ENCODE measurements at places on chromosomes 5 and 9.

- DNase-seq, result no peak
Measured at GRCh38 chr5:138241688-138242571, 28.8 kb upstream of the CDC23 start.

GRCh38 chr5:134099939-134100282 lies 14.6 kb upstream of the TCF7 start:
- no peak for DNase-seq

GRCh38 chr9:114387680-114388356 lies at the start of gene AKNA:
AKNA (minus strand) TSS chr9:114387982; CDS start chr9:114381333, 6,649 bp downstream.
- DNase-seq, result peak; percentile 83

- DNase-seq, result no peak
Measured at GRCh38 chr5:20678814-20679298, 690.9 kb upstream of the CDH18 start.

GRCh38 chr5:56128113-56128512 lies 105.0 kb downstream of the ANKRD55 start:
- DNase-seq, result no peak

DNA sequence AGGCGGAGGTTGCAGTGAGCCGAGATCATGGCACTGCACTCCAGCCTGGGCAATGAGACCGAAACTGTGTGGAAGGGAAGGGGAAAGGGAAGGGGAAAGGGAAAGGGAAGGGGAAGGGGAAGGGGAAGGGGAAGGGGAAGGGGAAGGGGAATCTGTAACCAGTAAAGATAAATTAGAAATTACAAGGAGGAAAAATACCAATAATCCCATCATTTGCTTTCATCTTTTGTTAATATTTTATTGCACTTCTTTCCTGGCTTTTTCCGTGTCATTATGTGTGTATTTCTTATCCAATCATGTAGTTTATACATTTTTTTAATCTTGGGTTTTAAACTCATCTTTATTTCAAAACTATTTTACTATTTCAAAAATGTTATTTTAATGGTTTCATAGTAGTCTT lies 29.6 kb upstream of the MRPS30 start:
- no peak for DNase-seq
